ENCODE measurements at places on chromosomes 7 and 10.

- no peak for DNase-seq
Observed at GRCh38 chr10:103789771-103790201, 65.6 kb downstream of the SH3PXD2A start.

GRCh38 chr10:75229971-75230370, 5.8 kb downstream of the COMTD1 start:
- DNase-seq, result no peak

DNA sequence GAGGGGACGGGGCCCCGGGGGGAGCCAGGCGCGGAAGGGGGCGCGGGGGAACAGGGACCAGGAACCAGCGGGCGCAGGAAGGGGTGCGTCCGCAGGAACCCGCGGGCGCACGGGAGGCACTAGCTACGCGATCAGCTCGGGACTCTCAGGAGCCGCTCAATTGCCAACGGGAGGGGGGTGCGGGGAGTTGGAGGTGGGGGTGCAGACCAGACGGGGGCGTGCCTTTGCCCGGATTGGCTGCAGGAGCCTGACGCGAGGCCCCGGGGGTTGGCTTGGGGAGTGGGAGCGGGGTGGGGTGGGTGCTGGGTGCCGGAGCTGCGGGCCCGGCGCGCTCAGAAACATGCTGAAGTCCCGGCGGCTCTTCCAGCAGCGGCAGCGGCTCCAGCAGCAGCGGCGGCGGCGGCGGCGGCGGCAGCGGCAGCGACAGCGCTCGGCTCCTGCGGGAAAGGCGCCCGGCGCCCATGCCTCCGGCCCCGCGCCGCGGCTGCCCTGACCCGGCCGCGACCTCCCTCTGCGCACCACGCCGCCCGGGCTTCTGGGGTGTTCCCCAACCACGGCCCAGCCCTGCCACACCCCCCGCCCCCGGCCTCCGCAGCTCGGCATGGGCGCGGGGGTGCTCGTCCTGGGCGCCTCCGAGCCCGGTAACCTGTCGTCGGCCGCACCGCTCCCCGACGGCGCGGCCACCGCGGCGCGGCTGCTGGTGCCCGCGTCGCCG, at the start of gene ADRB1:
Gene ADRB1 (plus strand): TSS at position 335 of the 715 bp plus-strand sequence. CDS start 267 bp downstream, at position 602.
- DNase-seq, result no peak

- DNase-seq, result no peak
Observed at GRCh38 chr10:132705173-132705572, 80.8 kb downstream of the NKX6-2 start.

DNA sequence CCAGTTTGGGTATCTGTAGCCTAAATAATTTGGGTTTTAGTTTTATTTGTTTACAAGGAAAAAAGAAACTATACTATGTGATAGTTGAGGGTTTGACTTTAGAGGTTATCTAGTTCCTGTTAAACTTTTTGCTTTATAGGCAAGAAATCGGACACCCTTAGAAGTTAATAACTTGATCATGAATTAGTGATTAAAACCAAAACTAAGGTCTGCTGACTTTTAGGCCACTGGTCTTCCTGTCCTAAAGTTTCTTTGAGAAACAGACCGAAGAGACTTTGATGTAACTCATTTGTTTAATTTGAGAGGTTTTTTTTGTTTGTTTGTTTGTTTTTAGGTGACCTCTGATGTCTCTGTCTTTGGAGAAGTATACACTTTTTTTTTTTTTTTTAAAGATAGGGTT, 59.7 kb downstream of the PHTF2 start:
- no peak for DNase-seq

DNA sequence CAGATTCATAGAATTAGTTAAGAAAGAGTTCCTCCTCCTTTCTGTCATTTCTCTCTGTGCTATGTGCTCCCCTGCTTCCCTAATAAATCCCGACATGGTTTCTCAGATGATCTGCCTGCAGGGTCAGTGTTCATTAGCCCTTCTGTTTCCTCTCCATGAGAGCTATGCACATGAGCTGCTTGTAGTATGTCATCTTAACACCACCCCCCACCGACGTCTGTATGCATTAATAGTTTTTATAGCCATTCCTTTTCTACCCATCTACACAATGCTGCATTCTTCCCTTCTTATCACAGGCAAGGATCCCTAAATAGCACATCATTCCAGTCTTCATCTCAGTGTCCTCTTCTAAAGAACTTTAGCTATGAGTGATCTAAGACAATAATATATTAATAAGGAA, 809.1 kb downstream of the ANKRD7 start:
- DNase-seq, result no peak

DNA sequence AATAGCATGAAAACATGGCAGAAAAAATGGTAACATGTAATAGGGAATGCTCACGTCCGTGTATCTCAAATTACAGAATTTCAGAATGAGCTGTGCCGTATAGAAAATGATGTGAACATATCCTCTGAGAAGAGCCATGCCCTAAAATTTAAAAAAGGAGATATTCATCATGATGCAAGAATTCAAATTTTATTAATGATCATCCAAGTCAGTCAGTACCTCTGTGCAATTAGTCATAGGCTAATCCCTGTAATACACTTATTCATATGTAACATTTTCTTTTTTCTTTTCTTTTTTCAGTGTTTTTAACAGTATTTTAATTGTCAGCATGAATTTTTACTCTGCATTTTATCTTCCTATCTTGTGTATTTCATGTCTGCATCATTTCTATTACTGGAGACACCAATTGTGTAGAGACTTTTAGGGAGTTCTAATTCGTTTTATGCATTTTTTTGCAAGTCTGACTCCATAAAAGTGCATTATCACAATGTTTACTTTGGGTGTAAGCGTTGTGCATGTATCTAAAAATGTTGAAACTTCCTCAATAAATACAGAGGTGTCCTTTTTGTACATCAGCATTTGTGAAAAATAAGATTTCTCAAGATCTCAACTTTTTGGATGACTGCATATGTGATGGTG, 1103.7 kb upstream of the CELF2 start:
- no peak for DNase-seq

- no peak for DNase-seq
Observed at GRCh38 chr7:127393368-127394058, 1.0 kb upstream of the ZNF800 start.

DNA sequence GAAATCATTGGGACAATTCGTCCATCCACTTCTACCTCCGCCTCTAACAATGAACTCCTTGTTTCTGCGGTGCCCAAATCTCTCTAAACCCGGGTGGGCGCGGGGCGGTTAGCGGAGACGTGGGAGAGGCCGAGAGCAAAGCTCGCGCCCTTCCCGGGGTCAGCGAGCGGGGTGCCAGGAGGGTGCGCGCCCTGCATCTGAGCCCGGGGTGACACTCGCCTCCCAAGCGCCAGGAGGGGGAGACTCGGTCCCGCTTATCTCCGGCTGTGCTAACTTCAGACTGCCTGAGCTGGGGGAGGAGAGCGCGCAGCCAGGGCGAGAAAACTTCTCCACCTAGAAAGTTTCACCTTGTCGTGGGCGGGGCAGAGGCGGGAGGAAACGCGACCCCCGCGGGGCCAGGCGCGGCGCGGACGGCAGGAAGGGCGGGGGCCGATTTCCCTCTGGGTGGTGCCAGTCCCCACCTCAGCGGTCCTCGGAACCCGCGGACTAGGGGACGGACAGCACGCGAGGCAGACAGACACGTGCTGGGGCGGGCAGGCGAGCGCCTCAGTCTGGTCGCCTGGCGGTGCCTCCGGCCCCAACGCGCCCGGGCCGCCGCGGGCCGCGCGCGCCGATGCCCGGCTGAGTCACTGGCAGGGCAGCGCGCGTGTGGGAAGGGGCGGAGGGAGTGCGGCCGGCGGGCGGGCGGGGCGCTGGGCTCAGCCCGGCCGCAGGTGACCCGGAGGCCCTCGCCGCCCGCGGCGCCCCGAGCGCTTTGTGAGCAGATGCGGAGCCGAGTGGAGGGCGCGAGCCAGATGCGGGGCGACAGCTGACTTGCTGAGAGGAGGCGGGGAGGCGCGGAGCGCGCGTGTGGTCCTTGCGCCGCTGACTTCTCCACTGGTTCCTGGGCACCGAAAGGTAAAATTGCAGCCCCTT, at the start of gene MET:
Gene MET (plus strand): TSS at position 516 of the 915 bp plus-strand sequence. CDS start 26,889 bp downstream, outside the sequence.
- no peak for DNase-seq

- DNase-seq, result no peak
Observed at GRCh38 chr10:76675561-76675950, 962.1 kb downstream of the KCNMA1 start.

DNA sequence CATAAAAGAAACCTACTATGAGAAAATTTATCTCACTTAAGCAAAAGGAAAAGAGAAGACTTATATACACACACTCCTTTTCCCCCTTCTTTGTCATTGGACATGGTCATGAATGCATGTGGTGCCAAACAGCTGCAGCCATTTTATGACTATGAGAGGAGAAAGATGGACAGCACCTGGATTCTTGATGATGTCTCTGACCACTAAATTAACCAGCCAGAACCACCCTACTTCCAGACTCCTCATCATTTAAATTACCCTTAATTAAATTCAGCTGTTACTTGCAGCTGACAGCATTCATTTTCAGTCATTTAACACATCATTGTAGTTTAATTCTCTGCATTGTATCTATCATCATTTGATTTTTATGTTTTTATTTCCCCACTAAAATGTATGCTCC, 379.0 kb upstream of the HPS1 start:
- no peak for DNase-seq

DNA sequence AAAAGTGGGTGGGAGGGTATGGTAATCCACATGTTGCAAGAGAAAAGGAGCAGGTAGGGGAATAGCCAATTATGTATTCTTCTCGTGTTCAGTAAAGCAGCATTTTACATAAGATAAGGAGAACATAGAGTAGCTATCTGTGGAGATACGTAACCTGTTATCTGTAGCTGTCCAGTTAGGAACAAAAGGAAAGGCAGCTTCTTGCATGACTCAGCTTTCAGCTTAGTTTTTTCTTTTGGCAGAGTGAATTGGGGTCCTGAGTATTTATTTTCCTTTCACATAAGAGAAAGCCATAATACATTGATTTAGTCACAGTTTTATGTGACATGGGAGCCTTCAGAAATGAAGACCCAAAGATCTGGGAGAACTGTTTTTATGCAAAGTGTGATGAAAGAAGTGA, 116.7 kb upstream of the IMMP2L start:
- DNase-seq, result no peak

- DNase-seq, result no peak
Observed at GRCh38 chr7:105600720-105601550, 19.6 kb upstream of the EFCAB10 start.

DNA sequence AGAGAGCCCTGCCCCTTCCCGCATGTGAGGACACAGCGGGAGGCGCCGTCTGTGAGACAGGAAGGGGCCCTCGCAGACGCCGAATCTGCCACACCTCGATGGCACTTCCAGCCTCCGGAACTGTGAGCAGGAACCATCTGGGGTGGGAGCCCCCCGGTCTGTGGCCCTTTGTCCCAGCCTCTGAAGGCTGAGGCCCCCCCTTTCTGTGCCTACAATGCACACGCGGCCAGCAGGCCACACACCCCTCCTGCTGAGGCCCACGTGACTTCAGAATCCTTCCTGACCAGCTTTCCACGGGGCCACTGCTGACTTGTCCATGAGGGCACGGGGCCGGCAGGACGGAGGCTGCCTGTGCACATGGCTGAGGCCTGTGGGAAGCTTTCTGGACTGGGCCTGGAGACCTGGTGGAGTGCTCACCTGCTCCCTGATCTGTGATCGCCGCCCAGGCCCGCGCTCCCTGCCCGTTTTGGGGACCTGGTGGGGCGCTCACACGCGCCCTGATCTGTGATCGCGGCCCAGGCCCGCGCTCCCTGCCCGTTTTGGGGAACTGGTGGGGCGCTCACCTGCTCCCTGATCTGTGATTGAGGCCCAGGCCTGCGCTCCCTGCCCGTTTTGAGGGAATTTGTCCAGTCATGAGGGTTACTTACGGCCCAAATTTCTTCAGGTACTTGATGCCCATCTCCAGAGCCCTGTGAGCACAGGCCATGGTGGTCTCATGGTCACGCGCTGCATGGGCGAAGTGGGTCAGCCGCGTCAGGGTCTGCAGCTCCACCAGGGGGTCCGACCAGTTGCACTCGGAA, 34.3 kb downstream of the CFAP46 start:
- no peak for DNase-seq

DNA sequence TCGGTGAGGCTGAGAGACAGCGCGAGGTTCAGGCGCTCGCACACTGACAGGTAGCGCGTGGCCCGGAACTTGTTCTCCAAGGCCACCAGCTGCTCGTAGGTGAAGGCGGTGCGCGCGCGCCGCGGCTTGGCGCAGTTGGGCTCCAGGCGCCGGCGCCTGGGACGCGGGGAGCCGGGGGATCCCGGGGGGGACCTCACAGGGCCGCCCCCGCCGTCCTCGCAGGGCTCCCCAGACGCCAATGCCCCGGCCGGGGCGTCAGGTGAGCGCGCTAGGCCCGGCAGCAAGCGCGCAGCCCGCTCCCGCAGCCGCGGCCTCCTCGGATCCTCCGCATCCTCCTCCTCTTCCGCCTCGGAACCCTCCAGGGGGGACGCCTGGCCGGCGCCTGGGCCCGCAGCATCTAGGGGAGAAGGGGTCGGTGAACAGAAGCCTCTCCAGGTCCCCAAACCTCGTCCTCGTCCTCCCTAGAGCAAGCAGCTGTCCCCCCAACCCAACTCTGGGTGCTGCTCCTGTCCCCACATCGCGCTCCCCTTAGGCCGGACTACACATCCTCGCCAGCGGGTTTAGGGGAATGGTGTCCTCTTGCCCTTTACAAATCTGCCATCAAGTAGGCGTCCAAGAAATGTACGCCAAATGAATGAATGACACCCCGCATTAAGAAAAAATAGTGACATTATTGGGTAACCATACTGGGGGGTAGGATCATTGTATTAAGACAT, 1.9 kb downstream of the NKX1-2 start:
- DNase-seq, result no peak

DNA sequence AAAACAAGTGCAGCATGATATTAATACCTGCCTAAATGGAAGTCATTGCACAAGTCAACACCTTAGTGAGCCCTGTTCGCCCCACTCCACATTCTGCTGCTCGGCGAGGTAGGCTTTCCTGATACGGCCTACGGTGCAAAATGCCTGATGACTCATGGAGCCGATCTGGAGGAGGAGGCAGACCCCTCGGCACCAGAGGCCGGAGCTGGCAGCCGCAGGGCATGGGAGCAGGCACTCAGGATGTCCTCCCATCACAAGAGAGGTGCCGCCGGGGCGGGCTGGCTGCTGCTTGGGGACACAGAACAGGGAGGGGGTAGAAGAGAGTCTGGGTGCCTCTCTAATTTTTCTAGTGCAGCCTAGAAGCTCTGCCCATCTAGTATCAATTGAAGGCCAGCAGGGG, 418.5 kb upstream of the MGMT start:
- DNase-seq, result no peak

DNA sequence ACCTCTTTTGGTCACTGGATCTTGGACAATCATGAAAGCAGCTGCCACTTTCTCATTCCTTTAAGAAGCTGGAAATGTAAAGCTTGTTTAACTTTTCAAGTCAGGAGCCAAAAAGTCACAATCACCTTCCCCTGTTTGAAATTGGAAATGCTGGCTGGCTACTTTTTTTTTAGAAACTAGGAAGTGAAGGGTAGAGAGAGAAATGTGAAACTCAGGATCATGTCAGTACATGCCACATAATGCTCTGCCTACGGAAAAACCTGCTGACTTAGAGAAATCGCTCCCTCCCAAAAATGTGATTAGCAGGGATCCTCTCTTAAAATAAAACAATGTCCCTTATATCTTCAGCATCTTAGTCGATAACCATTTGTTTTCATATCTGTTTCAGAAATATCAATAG, 188.4 kb upstream of the C7orf33 start:
- no peak for DNase-seq

All from hematopoietic multipotent progenitor cell treated with erythropoietin and hydrocortisone succinate and interleukin-3 and kit ligand, for 17 days (in vitro differentiated cells).